ENCODE measurements at places on chromosomes 12 and 14. TPM values are rescaled to one million over a fixed set of nuclear protein-coding genes. Genes with fewer than 3 reads are reported as not detected.

MMP14 gene
- total RNA-seq = 336 TPM

OR10P1 gene
- not detected for total RNA-seq

SERPINA3 gene
- 24.2 TPM for total RNA-seq

KRT74 gene
- not detected for total RNA-seq

Data from articular chondrocyte of knee joint (primary cell).